ENCODE measurements at places on chromosomes 2 and 18. TPM values are rescaled to one million over a fixed set of nuclear protein-coding genes. Genes with fewer than 3 reads are reported as not detected.

Gene ARID5A
- total RNA-seq = 29.5 TPM

Gene ODC1
- 227 TPM for total RNA-seq

Gene SERPINB4
- not detected for total RNA-seq

Gene SLC11A1
- total RNA-seq = 0.19 TPM

Gene CHRNG
- total RNA-seq = not detected

Gene TRABD2A
- total RNA-seq = 0.66 TPM

Gene LRRC30
- total RNA-seq = not detected
